Naive thymus-derived CD8-positive, alpha-beta T cell (primary cell): ENCODE measurements at places on chromosomes 16 and 17.

DNA sequence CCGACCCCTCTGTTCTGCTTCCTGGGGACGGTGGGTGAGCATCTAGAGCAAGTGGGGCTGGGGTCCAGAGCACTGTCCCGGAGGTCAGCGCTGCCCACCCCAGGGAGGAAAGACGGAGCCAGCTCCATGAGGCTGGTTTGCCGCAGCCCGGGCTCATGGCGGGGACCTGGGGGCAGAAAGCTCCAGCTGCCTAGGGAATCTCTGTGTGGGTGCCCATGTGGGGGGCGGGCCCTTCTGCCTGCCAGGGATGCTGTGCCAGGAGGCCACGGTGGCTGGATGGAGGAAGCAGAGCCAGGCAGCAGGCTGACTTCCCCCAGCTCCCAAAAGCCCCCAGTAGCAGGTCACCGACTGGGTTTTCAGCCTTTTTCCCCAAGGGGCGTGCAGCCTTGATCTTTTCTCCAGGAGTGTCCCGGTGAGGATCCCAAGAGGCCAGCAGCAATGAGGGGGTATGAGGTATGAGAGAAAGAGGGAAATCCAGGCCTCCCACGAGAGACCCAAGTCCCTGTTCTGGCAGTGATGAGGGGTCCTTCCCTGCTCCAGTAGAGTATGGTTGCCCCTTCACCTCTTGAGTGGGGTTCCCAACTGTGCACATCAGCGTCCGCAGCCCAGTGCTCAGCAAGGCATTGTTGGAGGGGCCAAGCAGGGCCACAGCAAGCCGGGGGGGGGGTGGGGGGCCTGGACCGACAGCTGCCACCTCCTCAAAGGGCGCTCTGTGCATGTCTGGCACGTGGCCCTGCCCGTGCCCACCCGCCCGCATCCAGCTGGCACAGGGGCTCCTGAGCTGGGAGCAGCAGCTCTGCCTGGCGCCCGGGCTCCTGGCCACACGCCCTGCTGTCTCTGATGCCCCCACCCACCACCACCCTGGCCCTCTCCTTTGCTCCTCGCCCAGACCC lies 15.6 kb upstream of the BCAR1 start:
- no peak for DNase-seq

GRCh38 chr16:2450535-2450934 lies 9.4 kb upstream of the TEDC2 start:
- DNase-seq = no peak

DNA sequence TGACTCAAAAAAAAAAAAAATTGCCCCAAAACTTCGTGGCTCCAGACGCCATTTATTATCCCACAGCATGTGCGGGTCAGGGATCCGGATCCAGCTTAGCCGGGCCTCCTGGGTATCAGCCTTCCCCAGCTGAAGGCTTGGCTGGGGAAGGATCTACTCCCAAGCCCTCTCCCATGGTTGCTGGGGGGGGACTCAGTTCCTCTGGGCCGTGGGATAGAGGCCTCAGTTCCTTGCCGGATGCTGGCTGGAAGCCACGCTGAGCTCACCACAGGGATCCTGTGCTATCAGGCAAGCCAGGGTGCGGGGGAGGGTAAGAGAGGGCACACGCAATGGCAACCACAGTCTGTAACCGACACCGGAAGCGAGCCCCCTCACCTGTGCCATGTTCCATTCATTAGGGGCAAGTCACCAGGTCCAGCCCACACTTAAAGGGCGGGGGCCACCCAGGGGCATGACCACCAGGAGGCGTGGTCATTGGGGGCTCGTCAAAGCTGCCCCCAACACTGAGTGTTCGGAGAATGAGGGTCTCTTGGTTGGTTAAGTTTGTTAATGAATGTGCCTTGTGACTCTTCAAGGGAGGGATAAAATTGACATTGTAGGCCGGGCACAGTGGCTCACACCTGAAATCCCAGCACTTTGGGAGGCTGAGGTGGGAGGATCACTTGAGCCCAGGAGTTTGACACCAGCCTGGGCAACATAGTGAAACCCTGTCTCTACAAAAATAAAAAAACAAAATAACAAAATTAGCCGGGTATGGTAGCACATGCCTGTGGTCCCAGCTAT lies 210.0 kb upstream of the GSE1 start:
- no peak for DNase-seq

GRCh38 chr17:80778716-80779115 lies 212.9 kb upstream of the CHMP6 start:
- no peak for DNase-seq

GRCh38 chr17:50575581-50576210 lies 15.2 kb downstream of the CACNA1G start:
- DNase-seq = no peak

GRCh38 chr16:19488213-19488640 lies 33.7 kb downstream of the GDE1 start:
- DNase-seq = no peak

DNA sequence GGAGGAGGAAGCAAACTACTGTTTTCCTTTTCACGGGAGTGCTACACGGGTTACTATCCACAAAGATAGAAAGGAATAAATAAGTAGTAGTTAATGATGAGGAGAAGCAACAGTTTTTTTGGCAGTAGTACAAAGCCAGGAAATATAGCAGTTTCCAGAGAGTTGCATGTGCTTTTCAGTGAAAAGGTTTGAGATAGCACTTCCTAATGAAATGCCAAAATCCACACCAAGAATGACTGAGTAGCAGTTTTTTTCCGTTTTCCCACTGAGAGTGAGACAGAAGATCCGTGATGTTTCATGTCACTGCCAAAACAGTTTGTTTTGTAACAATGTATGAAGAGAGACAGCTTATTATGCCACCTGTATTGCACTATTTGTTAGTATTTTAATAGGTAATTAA lies 129.1 kb downstream of the STX8 start:
- no peak for DNase-seq

DNA sequence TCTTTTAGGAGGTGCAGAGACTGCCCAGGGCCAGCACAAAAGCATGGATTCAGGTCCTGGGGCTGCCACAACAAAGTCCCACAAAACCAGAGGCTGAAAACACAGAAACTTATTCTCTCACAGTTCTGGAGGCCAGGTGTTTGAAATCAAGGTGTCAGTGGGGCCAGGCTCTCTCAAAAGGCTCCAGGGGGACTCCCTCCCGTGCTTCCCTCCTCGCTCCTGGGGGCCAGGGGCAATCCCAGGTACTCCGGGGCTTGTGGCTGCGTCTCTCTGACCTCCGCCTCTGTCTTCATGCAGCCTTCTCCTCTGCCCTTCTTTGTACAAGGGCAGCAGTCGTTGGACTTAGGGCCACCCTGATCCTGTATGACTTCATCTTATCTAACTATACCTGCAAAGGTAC lies 8.3 kb upstream of the RBFOX3 start:
- DNase-seq = no peak

GRCh38 chr17:75288770-75289114 lies 491 bp downstream of the SLC25A19 start:
- DNase-seq = no peak

- DNase-seq = no peak
Measured at GRCh38 chr17:39848600-39848999, 15.5 kb downstream of the IKZF3 start.

- no peak for DNase-seq
Measured at GRCh38 chr17:60947100-60947499, 269.4 kb downstream of the BCAS3 start.

GRCh38 chr17:15185625-15185991 lies 79.5 kb downstream of the PMP22 start:
- no peak for DNase-seq

DNA sequence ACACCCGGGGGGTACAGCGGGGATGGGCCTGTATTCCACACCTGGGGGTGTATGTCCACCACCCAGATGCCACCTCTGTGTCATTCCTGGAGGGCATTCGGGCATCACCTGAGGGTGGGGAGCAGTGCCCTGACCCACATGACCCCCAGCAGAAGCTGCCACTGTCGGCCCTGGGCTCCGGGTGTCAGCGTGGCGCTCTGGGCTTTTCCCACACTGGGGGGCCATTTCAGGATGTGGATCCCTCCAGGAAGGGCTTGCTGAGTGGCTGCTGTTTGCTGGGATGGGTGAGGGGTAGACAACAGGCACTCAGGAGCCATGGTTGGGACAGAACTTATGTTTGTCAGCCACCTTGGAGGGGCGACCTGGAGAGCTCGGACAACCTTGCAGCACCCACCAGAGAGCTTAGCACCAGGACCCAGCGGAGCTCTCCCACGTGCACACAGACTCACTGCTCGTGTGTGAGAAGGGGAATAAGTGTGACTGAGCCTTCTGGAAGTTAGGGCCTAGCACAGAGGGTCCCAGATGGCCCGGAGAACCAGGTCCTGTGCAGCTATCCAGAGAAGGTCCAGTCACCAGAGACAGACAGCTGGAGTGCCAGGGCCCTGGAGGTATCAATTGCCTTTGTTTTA lies 102.7 kb downstream of the METRNL start:
- DNase-seq = no peak

GRCh38 chr17:66240630-66241029 lies 11.4 kb upstream of the APOH start:
- no peak for DNase-seq

GRCh38 chr17:17819561-17819995 lies 17.2 kb downstream of the SREBF1 start:
- no peak for DNase-seq

DNA sequence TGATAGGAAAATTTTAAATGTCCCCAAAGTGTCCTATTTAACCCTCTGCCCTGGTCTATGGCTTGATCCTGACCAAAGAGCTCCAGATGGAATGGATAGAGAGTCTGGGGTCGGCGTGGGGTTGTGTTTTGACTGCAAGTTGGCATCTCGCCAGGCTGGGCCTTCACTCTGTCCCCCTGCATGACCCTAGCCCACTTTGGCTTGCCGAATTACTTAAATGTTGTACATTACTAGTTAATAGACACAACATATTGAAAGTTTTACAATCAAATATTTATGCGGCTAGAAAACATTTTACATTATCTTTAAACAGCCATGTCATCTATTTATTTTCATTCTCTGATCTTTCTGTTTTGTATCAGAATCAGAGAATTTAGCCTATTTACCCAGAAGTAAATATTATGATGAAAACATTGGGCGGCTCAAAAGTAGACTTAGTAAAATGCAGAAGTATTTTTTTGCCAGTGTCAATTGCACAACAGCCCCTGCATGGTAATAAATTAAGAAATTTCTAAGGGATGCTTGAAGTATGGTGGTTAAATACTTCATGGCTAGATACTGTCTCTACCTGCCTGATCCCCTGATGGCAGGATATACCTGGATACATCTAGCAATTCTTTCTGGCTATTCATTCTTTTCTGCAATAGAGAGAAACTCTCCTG lies 18.8 kb upstream of the MYOCD start:
- DNase-seq = no peak

- DNase-seq = no peak
Measured at GRCh38 chr17:53499277-53499676, 323.4 kb upstream of the KIF2B start.

- no peak for DNase-seq
Measured at GRCh38 chr16:83838151-83838550, 30.4 kb downstream of the HSBP1 start.

DNA sequence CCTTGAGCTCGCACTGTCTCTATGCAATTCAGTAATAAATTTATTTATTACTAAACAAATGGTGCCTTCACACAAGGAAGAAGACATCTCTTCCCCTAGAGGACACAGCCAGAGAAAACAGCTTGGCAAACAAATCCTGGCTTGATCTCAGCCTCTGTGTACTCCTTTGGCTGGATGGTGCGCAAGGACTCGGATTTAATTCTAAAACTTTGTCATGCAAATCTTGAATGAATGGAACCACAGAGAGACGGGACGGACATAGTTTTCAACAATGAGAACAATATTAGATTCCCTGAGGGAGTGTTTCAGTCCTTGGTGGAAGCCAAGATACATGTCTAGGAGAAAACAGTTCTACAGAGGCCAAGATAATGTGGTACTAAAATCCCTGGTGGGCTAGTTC lies 349.5 kb downstream of the NPIPA8 start:
- DNase-seq = no peak

- DNase-seq = peak; percentile 32
Measured at GRCh38 chr17:74964988-74965622, 7.5 kb downstream of the HID1 start.

DNA sequence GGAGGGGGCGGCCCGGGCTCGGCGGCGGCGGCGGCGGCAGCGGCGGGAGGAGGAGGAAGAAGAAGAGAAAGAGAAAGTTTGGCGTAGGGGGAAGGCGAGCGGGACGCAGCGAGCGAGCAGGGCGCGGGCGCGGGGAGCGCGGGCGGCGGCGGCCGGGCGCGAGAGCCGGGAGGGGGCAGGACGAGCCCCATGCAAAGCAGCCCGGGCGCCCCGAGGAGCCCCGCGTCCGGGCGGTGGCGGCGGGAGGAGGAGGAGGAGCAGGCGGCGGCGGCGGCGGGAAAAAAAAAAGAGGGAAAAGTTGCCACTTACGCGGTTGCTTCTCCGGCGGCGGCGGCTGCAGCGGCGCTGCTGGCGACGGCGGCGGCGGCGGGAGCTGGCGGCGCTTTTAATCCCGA lies 10.3 kb upstream of the ZFHX3 start:
- no peak for DNase-seq

DNA sequence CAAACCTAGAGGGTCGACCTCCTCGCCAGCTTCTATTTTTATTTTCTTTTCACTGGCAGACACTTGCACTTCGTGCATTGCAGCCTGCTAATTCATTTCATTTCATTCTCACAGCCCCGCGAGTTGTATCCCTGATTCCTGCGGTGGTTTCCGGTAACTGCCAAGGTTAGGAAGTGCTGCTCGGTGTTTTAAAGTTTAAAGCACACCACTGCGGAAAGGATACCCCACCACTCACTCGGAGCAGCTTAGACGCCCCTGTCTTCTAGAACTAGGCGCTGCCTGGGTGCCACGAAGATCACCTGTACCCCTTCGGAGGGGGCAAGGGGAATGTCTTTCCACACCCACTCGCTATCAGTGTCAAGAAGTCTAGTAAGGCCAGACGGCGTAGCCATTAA lies 509 bp downstream of the CNEP1R1 start:
- no peak for DNase-seq

- no peak for DNase-seq
Measured at GRCh38 chr16:89364606-89365005, 125.8 kb downstream of the ANKRD11 start.

GRCh38 chr17:9784544-9784943 lies 6.8 kb downstream of the DHRS7C start:
- no peak for DNase-seq

GRCh38 chr17:50150354-50151040 lies at the start of gene PPP1R9B:
Gene PPP1R9B (minus strand): TSS chr17:50150677. CDS start chr17:50150513, 164 bp downstream.
- no peak for DNase-seq

GRCh38 chr16:88634141-88634993 lies 4.0 kb upstream of the IL17C start:
- peak; percentile 40 for DNase-seq

- DNase-seq = no peak
Measured at GRCh38 chr16:88331989-88332920, 50.5 kb upstream of the ZNF469 start.

GRCh38 chr16:59522826-59523225 lies 788.7 kb upstream of the GOT2 start:
- DNase-seq = no peak

DNA sequence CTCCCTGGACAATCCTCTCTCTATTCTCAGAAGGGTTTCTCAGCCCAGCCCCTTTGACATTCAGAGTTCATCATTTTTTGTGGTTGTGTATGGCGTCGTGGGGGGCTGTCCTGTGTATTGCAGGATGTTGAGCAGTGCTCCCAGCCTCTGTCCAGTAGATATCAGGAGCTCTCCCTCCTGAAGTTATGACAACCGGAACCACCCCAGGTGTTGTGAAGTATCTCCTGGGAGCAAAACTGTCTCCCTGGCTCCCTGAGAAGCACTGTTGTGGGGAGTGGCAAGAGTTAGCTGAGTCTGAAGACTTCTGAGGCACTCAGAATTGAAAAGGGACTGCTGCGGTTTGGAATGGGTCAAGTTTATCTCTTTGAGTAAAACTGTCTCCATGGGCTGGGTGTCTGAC lies 55.9 kb upstream of the MGAT5B start:
- DNase-seq = no peak
